Amygdala (tissue), 56 donors: ENCODE measurements at places on chromosomes 16 and 17.

DNA sequence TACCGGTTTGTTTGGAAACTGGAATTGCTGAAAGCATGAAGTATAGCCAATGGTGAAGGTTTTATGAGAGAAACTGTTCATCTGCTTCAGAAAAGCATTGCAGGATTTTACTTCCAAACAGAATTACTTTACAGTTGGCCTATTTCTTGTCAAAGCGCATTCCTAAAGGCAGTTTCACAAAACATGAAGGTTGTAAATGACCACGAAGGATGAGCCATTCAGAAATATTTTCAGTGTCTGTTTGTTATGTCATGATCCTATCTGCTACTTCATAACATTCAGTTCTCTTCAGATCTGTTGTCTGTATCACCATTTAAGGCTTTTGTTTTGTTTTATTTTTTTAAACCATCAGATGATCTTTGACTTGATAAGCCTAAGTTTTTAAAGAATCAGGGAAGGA is 45.7 kb downstream of the AATF start:
- DNase-seq = no peak

DNA sequence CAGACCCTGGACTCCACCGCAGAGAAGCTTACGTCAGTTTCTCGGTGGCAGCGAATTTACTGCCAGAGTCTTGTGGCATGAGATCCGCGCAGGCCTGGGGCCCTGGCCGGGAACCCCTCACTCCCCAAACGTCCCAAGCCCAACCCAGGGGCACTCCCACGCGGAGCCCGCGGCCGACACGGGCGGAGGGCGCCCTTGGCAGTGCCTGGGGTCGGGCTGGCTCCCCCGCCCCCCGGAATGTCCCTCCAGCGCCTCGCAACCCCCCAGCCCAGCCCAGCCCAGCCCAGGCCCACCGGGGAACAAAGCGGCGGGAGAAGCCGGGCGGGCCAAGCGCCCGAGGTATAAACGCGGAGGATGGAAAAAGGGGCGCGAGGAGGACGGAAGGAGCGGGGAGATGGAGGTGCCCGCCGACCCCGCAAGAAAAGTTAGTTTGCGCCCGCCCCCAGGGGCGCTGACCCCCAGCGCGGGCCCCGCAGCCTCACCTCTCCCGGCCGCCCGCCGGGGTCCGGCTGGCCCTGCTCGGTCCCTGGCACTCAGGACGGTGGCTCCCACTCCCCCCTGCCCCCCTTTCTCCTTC is 330 bp downstream of the CASKIN2 start:
- DNase-seq = no peak

DNA sequence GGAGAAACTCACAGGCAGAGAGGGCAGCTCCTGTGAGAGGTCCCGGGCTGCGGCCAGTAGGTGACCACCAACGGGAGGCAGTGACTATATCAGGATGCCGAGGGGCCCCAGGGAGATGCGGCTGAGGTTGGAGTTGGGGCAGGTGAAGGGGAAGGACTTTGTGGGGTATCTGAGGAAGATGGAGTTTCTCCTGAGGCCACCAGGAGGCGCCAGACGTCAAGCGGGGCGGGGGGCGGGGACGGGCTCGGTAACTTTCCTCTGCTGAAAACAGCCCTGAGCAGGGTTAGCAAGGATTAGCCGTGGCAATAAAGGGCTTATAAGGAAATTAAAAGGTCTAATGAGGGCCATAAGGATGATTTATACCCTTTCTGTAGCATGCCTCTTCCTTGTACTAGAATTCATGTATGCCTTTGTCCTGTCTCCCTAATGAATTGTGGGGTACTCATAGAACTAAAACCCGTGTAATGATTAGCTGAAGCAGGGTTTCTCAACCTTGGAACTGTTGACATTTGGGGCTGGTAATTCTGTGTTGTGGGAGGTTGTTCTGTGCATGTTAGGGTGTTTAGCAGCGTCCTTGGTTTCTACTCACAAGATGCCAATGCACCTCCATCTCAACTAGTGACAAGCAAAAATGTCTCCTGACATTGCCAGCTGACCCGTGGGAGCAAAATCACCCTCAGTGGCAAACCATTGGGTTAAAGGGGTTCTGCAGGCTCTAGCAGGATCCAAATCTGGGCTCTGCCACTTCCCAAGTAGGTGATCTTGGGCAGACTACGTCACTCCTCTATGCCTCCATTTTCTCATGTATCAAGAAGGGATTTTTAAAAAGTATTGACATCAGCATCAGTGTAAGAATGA is 74.8 kb upstream of the GRIN2A start:
- no peak for DNase-seq

GRCh38 chr17:37797206-37797605 is 52.3 kb upstream of the HNF1B start:
- DNase-seq = no peak

GRCh38 chr16:29911676-29912010 is 11.4 kb downstream of the ASPHD1 start:
- no peak for DNase-seq

GRCh38 chr16:83345846-83346640 is 461.7 kb upstream of the HSBP1 start:
- DNase-seq = no peak

DNA sequence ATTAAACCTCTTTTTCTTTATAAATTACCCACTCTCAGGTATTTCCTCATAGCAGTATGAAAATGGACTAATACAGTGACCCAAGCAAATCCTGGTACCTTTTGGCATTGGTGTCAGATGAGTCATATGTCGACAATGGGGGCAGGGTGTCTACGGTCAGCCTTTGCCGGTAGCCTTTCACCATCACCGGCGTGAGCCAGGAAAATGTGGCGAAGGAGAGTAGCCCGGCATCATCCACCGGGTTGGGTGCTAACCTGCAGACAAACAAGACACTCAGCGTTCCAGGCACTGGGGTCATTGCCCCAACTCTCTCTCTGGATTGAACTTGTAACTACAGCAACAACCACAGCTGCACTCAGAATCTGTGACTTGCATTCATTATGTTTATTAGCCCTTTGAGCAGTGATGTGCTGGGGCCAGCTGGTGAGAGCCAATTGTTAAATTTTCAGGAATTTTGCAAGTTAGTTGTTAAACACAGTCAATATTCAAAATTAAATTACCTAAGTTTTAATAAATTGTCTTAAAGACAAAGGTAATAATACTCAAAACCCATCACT is 11.9 kb downstream of the ABCC12 start:
- no peak for DNase-seq

GRCh38 chr17:58818654-58819053 is 63.0 kb downstream of the PPM1E start:
- no peak for DNase-seq

- DNase-seq = peak; percentile 61
These were observed 48.9 kb upstream of the MRPS23 start for GRCh38 chr17:57898487-57899311.

- DNase-seq = no peak
These were observed 16.5 kb downstream of the TANGO6 start for GRCh38 chr16:68859828-68860227.

DNA sequence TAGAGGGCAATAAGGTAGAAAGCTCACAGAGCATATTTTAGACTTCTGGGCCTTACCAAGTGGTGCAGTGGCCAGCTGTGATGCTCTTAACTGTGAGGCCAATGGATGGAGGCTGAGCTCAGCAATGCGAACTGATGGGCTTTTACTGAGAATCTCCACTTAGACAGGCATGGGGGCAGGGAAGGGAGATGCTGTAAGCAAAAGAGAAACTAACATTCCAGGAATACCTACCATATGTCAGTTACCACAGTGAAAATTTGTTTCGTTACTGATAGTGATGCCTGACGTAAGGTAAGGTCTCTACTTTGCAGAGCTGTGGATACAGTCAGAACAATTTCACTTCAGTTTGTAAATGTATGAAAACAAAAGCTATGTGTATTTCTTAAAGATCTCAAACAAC is 250.6 kb upstream of the ZFHX3 start:
- DNase-seq = no peak

DNA sequence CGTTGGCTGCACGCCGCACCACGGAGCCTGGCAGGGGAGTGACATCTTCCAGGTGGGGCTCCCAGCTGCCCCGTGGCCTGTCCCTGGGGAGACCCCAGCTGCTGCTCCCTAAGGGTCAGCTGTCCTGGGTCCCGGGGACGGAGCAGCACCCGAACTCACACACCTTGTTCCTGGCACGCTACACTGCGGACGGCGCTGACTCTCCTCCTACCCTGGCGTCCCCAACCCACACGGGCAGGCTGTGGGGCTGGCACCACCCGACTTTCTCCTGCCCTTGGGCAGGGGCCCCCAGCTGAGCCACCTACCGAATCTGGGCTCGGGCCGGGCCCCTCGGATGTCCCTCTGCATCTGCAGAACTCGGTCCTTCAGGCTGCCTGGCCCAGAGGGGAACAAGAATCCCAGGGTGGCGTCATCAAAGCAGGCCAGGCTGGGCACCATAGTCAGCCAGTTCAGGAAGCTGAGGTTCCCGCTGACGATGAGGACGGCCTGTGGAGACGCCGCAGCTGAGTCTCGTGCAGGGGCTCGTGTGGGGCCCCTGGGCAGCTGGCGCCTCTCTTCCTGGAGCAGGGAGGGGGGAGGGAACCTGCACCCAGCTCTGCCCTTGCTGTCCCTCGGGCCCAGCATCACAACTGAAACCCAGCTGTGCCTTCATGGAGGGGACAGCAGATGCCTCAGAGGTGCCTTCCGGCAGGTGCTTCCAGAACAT is 70.5 kb upstream of the GNG13 start:
- DNase-seq = no peak

GRCh38 chr17:31392002-31392855 is 754 bp downstream of the RAB11FIP4 start:
- DNase-seq = peak; percentile 23

GRCh38 chr17:28385406-28385805 is 13.9 kb downstream of the SARM1 start:
- DNase-seq = no peak

- no peak for DNase-seq
These were observed at the start of gene LLGL2 for GRCh38 chr17:75524970-75525805. LLGL2 (plus strand) TSS chr17:75525697; CDS start chr17:75543427, 17,730 bp downstream.

- no peak for DNase-seq
These were observed 113.6 kb downstream of the SNX29 start for GRCh38 chr16:12090151-12090530.

DNA sequence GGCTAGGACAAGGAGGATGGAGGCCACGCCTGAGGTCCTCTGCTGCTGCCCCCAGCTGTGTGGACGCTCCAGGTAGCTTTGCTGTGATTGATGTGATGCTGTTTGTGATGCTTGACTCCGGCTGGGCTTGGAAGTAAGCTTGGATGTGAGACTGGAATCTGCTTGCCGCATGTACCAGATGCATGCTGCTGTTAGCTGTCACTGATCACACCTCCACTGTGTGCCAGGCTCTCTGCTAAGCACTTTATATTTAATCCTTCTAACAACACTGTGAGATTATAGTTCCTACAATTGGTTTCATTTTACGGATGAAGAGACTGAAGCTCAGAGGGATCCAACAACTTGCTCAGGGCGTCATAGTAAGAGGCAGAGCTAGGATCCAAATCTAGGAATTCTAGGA is 23.5 kb downstream of the SNX29 start:
- no peak for DNase-seq

- DNase-seq = no peak
These were observed 183.8 kb upstream of the CHMP6 start for GRCh38 chr17:80807882-80808281.

DNA sequence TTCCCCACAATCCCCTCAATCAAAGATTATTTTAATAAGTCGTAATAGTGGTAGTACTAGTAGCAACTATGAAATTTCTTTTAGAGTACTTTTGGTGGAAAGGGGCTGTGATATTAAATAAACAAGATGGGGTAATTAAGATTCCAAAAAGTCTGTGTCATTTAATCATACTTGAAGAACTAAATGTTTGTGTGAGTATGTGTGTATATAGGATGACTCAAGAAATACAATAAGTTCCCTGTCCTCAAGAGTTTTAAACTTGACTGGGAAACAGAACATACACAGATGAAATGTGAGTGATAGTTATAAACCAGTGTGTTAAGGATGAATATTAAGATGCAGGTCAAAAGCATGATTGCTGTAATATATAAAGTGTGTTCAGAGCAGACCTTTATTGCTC is 2.3 kb downstream of the ALDH3A2 start:
- no peak for DNase-seq

DNA sequence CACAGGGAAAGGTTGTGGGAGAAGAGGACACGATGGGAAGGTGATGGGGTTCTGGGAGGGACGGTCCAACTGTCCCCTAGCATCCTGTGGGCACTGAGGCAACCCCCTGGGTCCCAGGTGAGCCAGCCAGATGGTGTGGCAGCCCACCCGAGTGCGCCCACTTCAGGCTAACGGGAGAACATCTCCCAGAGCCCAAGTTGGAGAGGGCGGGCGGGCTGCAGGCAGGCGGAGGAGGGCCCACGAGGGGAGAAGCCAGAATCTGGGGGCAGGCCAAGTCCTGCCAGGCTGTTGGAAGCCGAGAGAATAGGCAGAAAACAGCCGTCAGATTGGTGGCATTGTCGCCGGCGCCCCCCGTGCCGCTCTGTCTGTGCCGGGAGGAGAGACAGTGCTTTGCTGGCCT is 13.8 kb upstream of the ABCC3 start:
- no peak for DNase-seq
